ENCODE measurements at places on chromosomes 3 and 15. TPM values are rescaled to one million over a fixed set of nuclear protein-coding genes. Genes with fewer than 3 reads are reported as not detected.

DNA sequence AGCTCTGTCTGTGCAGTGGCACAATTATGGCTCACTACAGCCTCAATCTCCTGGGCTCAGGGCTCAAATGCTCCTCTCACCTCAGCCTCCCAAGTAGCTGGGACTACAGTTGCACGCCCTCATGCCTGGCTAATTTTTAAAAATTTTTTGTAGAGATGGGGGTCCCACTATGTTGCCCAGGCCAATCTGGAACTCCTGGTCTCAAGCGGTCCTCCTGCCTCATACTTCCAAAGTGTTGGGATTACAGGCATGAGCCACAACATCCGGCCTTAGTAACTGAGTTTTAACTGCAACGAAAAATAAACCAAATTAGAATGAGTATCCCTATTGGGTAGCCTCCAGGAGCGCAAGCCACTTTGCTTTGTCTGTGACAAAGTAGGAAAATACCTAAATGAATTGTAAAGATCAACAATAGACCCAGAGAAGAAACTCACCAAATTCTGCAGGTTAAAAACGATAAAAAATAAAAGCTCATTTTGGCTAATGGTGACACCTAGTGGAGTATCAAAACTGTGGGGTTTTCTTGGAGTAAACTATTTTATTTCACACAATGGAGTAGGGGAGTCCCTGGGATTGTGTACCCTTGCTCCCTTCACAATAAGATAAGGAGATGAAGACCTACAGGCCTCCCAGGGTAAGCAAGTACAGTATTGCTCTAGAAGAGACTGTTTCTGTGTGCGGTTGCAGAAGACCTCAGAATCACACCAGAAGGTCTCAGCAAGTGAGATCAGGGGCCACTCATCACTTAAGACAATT lies 21.0 kb upstream of the CA12 start:
- H3K4me1 ChIP-seq = no peaks in the 10 kb centered on the region
- H3K27me3 ChIP-seq = no peaks in the 10 kb centered on the region
- no peak overlapping the region for H3K27ac ChIP-seq
- no peak overlapping the region for H3K4me3 ChIP-seq

GRCh38 chr15:46855388-46855787 lies 861.9 kb upstream of the SEMA6D start:
- no peak overlapping the region for H3K27ac ChIP-seq
- H3K36me3 ChIP-seq = no peaks in the 10 kb centered on the region
- no peaks in the 10 kb centered on the region for H3K27me3 ChIP-seq

GRCh38 chr3:64620020-64620419 lies 67.8 kb downstream of the ADAMTS9 start:
- no peak for DNase-seq
- no peak overlapping the region for H3K4me3 ChIP-seq
- H3K27ac ChIP-seq = no peak overlapping the region
- no peaks in the 10 kb centered on the region for H3K4me1 ChIP-seq

DNA sequence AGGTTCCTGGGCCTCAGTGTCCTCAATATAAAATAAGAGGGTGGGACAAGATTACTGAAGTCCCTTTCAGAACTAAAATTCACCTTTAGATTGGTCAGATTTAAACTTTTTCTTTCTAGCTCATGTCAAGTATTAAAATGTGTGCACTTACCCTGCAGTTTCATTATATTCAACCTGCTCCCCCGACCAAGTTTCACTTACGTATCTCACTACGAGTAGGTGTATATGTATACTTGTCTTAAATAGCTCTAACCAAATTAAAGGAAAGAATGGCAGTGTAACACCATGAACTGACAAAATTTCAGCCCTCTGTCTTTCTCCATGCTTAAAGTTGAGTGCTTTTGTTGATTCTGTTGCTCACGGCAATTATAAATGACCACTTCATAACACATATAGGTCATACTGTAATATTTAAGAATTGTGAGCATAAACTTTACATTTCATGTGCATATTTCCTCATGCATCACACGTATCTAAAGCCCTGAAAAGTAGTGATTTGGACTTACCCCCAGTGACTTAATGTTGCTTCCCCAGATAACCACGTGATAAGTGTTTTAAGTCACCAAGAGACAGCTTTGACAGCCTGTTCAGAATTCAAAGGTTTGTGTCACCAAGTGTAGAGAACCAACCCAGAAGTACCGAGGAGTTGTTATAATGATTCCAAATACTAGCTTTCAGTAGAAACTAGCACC lies 70.0 kb downstream of the PGPEP1L start:
- H3K27ac ChIP-seq = no peak overlapping the region
- H3K36me3 ChIP-seq = peaks cover 39% of the 10 kb centered on the region
- no peak for DNase-seq
- no peak overlapping the region for H3K4me3 ChIP-seq
- peaks cover 9% of the 10 kb centered on the region for H3K4me1 ChIP-seq

GRCh38 chr3:167198949-167199600 lies 181.0 kb downstream of the ZBBX start:
- no peak overlapping the region for H3K27ac ChIP-seq
- H3K27me3 ChIP-seq = no peaks in the 10 kb centered on the region
- no peak for DNase-seq
- no peak overlapping the region for H3K4me3 ChIP-seq
- no peaks in the 10 kb centered on the region for H3K4me1 ChIP-seq

GRCh38 chr3:150887031-150887430 lies 18.2 kb downstream of the MINDY4B start:
- H3K27me3 ChIP-seq = no peaks in the 10 kb centered on the region
- DNase-seq = no peak
- no peak overlapping the region for H3K27ac ChIP-seq
- H3K4me1 ChIP-seq = no peaks in the 10 kb centered on the region
- H3K4me3 ChIP-seq = no peak overlapping the region
- no peaks in the 10 kb centered on the region for H3K36me3 ChIP-seq

The PRTG gene
- polyA plus RNA-seq = not detected

The CLDN16 gene
- polyA plus RNA-seq = 0.01 TPM

Data from sigmoid colon (tissue), 7 donors.